ENCODE measurements at places on chromosomes 11 and 22.

DNA sequence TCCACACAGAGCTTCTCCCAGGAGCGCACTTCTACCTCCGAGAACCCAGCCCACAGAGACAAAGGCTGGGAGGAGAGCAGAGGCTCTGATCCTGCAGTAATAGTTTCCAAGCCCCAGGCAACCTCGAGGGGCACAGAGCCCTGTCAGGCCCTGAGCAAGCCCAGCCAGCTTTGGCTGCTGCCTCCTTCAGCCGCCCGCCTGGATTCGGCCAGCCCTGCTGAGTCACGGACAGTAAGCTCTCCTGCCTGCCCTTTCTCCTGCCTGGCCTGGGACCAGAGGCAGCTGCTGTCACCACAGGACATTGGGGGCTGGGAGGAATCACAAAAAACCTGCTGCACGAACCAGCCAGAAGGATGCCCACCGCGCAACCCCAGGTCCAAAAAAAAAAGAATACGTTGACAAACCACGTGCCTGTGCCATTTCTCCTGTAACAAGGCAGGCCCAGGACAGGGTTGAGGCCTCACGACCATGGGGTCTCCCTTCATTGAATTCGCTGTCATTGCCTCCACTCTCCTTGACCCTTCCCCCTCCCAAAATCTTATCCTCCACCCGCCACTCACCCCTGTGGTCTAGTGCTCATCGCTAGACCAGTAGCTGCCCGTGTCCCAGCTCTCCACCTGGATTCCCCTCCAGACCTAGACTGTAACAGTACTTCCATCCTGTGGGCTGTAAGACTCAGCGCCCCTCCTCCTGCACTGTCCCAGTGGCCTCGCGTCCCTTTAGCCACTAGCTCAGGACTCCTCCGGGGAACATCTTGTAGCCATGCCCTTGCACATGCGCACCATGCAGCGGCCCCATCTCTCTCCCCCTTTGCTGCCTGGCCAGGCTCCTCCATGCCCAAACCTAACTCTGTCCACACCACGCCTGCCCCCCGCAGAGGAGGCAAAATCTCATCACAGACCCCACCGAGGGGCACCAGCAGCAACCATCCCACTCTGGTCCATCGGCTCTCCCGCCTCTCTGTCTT lies 7.4 kb upstream of the SLC22A12 start:
- DNase-seq = no peak

DNA sequence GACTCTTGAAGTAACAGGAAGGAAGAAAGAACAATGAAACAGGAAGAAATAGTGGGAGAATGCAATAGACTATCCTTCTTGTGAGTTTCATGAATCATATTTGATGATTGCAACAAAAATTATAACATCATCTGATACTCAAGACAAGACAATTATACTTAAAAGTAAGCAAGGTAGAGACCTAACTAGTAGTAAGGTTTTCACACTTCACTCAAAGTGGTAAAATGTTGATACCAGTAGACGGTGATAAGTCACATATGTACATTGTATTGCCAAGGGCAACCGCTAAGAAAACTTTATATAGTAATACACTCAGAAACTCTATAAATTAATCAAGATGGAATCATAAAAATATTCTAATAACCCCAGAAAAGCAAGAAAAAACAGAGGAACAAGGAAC lies 107.8 kb downstream of the CYP2R1 start:
- no peak for DNase-seq

DNA sequence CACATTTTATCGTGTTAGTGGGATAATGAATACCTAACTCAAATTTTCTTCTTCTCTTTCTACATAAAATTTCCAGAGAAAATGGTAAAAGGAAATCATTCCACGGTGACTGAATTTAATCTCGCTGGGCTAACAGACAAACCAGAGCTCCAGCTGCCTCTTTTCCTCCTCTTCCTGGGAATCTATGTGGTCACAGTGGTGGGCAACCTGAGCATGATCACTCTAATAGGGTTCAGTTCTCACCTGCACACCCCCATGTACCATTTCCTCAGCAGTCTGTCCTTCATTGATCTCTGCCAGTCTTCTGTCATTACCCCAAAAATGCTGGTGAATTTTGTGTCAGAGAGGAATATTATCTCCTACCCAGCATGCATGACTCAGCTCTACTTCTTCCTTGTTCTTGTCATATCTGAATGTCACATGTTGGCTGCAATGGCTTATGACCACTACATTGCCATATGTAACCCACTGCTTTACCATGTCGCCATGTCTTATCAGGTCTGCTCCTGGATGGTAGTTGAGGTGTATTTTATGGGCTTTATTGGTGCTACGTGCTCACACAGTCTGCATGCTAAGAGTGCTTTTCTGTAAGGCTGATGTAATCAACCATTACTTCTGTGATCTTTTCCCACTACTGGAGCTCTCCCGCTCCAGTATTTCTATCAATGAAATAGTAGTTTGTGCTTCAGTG lies 24.1 kb downstream of the OR10D3 start:
- no peak for DNase-seq

DNA sequence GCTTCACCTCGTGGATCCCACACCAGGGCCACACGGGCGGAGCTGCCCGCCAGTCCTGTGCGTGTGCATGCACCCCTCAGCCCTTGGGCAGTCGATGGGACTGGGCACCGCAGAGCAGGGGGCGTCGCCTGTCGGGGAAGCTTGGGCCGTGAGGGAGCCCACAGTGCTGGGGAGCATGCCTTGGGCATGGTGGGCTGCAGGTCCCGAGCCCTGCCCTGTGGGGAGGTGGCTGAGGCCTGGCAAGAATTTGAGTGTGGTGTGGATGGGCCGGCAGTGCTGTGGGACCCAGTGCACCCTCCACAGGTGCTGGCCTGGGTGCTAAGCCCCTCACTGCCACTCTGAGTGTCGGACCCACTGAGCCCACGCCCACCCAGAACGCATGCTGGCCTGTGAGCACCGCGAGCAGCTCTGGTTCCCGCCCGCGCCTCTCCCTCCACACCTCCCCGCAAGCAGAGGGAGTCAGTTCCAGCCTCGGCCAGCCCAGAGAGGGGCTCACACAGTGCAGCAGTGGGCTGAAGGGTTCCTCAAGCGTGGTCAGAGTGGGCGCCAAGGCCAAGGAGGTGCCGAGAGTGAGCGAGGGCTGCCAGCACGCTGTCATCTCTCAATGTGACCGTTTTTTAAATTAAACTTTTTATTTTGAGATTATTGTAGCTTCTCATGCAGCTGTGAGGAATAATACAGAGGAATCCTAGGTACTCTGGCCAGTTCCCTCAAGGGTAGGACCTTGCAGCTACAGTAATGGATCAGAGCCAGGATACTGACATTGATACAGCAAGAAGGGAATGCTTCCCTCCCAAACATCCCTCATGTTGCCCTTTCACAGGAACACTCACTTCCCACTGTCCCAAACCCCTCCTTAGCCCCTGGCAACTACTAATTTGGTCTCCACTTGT lies 127.7 kb downstream of the CRYBB2 start:
- no peak for DNase-seq

DNA sequence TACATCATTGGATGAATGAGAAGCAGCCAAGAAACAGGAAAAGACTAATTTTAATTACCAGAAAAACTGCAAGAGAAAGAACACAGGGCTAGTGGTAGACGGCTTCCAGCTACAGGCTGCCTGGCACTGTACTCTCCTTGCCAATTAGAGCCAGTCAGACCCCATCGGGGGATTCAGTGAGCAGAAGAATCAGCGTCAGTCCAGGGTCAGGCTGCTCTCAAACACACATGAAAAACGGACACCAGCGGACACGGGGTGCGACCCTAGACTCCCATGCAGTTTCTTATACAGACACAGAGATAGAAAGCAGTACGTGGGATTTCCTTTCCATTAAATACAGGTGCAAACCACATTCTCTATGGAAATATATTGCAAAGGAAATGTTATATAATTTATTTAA lies 1.1 kb upstream of the CNTN5 start:
- no peak for DNase-seq

DNA sequence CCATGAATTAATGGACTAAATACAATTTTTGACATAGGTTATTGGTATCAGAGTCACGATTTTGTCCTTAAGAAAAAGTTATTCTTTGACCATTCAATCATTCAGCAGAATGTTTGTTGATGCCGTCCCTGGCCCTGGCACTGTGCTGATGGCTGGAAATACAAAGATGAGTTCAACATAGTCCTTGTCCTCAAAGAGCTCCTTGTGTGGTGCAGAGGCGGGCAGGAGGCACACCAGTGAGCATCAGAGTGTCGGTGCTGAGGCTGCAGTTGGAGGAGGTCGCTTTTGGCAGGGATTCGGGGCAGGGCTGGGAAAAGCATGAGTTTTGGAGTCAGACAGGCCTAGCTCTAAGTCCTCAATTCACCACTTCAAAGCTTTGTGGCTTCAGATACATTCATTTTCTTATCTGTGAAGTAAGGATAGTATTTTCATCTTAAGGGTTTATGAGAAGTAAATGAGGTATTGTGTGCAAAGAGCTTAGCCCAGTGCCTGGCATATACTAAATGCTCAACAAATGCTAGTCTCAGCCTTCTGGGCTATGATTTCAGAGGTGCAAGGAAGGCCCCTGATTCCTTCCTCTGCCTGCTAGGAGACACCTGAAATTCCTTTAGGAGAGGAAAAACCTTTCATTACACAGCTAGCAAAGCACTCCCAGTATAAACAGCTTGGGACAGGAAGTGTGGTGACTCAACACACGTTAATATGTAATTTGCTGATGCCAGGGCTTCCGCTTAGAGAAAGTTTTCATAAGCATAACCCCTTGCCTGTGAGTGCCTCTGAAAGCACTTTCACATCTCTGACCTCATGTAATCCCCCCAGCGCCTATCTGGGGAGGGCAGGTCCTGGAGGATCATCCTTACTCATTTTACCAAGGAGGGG lies 113.8 kb downstream of the NECTIN1 start:
- DNase-seq = peak; percentile 60

DNA sequence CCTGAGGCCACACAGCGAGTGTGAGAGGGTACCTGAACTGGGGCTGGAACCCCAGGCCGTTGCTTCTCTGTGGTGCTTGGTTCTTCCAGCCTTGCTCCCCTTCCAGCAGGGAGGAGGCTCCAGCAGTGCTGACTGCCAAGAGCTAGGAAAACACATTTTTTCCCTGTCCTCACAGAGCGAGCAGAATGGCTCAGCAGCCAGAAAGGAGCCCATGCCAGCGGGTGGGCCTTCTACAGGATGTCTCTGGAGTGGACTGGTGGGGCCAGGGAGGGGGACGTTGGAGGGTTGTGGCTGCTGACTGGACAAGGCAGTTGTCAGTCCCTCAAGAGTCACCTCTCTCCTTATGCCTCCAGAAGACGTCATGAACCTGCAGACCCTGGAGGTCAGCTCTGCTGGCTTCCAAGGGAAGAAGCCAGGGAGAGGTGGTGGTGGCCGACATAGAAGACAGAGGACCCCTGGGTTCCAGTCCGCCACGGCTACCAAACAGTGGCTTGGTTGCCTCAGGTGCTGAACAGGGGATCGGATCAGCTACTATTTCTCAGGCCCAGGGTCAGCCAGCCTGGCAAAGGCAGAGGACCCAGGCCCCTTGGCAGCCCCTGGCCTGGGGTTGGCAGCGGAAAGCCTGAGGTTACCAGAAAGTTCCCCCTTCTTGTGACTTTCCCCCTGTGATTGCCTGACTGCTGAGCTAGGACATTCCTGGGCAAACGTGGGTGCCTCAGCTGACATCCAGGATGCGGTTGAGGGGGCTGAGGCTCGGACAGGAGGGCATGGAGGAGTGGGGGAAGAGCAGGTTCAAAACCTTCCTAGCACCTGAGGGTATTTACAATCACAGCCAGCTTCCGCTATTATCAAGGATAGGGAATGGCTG lies 3.7 kb downstream of the MAFF start:
- no peak for DNase-seq

DNA sequence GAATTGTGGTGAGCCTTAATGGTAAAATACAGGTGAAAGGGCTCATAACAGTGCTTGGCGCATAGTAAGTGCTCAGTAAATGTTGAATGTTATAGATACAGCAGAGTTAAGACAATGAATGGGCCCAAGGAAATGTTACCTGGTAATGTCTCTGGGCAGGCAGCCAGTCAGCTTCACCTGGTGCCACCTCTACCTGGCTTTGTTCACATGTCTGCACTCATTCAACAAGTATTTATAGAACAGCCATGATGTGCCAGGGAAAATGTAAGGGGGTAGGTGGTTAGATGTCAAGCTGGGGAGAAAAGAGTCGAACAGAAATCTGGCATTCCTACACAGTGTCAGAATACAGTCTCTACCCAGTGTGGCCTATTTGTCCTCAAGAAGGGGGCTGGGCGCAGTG lies 238.8 kb upstream of the SYN3 start:
- DNase-seq = no peak

DNA sequence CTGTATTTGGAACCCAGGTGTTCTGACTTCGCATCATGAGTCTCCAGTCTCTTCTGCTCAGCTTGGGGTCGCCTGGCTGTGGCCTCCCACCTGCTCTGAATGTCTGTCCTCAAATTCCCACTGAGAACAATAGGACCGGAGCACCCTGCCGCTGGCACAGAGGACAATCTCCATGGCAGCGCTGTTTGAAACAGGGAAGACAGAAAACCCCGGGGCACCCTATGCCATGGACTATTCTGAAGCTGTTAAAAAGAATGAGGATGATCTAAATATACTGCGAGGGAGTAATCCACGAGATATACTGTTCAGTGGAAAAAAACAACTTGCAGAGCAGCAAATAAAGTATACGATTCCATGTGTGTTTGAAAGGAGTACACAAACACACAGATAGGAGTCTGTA lies 415.6 kb upstream of the NARS2 start:
- DNase-seq = no peak

DNA sequence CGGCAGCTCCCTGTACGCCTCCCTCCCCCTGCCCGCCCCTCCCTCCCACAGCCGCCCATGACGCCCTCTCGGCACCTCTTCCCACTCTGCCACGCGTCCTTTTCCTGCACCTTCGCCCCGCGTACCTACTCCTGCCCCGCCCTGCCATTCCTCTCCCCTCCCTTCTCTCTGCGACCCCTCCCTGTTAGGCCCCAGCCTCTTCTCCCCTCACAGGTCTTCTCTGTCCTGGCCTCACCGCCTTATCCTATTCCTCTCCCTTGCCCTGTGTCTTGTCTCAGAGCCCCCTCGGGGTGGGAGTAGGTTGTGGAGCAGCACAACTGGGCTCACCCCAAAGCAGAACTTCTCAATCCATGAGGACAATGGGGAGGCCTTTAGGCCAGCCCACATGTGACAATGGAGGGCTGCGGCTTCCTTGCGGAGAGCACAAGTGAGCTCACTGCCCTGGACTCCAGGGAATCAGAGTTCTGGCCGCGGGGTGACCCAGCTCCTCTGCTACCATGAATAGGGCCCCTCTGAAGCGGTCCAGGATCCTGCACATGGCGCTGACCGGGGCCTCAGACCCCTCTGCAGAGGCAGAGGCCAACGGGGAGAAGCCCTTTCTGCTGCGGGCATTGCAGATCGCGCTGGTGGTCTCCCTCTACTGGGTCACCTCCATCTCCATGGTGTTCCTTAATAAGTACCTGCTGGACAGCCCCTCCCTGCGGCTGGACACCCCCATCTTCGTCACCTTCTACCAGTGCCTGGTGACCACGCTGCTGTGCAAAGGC lies 539 bp downstream of the SLC35C1 start:
- DNase-seq = no peak

Measured in GM18507 (cell line).